ENCODE measurements at places on chromosomes 11 and 22.

DNA sequence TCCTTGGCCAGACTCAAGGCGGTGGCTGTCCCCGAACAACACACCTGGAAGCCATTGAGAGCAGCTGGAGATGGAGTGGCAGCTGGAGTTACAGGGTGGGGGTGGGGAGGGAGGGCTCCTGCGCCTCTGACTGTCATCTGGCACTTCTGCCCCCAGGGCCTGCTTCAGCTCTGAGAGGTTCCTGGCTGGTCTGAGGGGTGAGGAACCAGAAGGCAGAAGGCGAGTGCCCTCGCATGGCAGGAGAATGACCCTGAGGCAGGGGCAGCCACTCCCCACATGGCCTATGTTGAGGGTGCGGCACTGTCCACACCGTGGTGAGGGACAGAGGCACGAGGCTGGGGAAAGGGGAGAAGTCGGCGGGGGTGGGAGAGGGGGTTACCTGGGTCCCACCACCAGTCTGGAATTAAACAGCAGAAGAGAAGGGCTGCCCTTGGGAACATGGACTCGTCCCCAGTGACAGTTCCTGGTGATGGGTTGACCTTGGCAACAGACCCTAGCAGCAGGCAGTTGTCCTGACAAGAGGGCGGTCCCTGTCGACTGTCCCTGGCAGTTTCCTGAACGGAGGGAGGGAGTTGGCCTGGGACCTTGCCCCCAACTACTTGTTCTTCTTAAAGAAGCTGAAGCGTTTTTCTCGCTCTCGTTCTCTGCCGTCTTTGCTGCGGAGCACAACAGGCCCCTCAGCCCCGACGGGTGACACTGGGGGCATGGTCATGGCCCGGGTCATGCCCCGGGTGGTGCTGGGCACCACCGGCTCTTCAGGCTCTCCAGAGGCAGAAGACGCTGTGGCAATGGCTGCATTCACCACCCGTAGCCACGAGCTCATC is 7.8 kb upstream of the RBM4B start:
- DNase-seq = peak; percentile 55

DNA sequence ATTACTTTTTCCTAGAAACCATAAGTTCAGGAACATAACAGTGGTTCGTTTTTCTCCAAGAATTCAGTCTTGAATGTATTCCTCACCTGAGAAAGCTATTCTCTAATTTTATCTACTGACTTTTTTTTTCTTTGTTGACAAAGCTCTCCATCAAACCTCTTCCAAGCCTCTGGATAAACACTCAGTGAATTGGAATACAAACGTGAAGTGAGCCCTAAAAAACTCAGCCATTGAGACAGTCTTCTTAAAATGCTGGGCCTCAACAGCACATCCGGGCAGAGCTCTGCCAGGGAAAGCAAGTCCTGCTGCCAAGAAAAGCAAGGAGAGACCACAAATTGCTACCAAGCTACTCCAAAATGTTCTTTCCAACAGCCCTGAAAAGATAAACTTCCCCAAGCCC is 7.7 kb upstream of the SLC1A2 start:
- peak; percentile 84 for DNase-seq

- DNase-seq = no peak
These were observed 13.8 kb downstream of the ATP5MG start for GRCh38 chr11:118415062-118415738.

GRCh38 chr11:61679893-61680621 is at the start of gene DAGLA:
Gene DAGLA, plus strand, starts transcription at chr11:61680391. Its CDS starts 39,765 bp downstream, at chr11:61720156.
- peak; percentile 97 for DNase-seq
